Endothelial cell of coronary artery (primary cell): ENCODE measurements at places on chromosomes 7 and 10. TPM values are rescaled to one million over a fixed set of nuclear protein-coding genes. Genes with fewer than 3 reads are reported as not detected.

The ZP3 gene
- 1.1 and 2.7 TPM in 2 replicates for total RNA-seq

The ZDHHC16 gene
- 37.6 and 41.4 TPM in 2 replicates for total RNA-seq

The SPDYE18 gene
- total RNA-seq: 0.09 and 0.28 TPM in 2 replicates

The MMS19 gene
- 56.8 and 83.9 TPM in 2 replicates for total RNA-seq

The ZNF518A gene
- 10.1 and 12.0 TPM in 2 replicates for total RNA-seq
